ENCODE measurements at places on chromosomes 11 and 22. TPM values are rescaled to one million over a fixed set of nuclear protein-coding genes. Genes with fewer than 3 reads are reported as not detected.

The GRM5 gene
- total RNA-seq = 0.35 TPM

The RAPSN gene
- 0.27 TPM for total RNA-seq

The VPS51 gene
- 113 TPM for total RNA-seq

The SLC1A2 gene
- total RNA-seq = 1.9 TPM

The OR52L1 gene
- not detected for total RNA-seq

Data from mesothelial cell of epicardium (in vitro differentiated cells).